ENCODE measurements at places on chromosomes 5 and 9. TPM values are rescaled to one million over a fixed set of nuclear protein-coding genes. Genes with fewer than 3 reads are reported as not detected.

The ADGRV1 gene
- total RNA-seq = 47.1 TPM

The NNT gene
- 67.7 TPM for total RNA-seq

The ACTBL2 gene
- total RNA-seq = not detected

DNA sequence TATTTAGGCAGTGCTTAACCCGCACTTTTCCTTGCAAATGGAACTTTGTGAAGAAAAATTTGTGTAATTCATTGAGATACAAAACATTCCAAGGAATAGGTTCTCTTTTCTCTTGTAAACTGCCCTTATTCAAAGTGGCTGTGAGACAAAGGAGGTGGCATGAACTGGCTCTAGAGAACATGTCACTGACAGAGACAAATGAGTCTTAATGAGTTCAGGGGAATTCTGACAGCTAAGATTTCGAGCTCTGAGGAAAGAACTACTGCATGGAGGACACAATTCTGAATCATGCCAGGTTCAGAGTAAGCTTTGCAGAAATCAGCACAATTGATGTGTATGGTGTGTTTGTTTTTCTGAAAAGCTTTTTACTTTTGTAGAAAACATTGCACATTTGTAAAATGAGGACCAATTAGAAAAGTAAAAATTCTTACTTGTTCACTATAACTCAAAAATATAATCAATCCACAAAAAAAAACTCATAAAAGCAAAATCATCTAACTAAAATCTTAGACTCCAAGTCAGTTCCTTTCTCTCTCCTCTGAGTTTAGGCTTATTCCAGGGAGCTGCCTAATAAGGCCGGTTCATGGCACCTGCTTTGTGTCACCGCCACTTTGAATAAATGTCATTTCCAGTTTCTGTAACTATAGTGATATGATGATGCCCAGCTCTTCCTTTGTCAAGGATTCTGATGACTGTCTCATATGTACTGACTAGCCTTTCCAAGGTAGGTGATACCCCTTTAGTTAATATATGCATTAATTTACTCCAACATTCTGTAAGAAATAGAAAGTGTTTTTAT lies 163.2 kb downstream of the HCN1 start:
- no peaks in the 10 kb centered on the region for H3K27me3 ChIP-seq
- no peaks in the 10 kb centered on the region for H3K4me1 ChIP-seq
- DNase-seq = no peak

DNA sequence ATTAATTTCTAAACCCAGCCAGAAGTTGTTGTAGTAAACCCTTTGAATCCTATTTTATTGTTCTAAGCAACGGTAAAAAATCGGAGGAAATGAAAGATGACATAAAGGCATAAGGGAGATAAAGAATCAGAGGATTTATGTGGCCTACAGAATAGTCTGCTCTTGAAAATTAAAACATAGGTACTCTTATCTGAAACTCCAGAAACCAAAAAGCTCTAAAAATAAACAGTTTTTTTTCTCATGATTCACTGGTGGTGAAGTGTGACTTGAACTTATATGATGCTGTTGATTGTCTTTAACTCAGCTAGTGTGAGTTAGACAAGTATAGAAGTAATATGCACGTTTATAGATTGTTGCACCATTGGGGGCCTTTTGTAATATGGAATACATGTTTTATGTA lies 80.3 kb downstream of the HSD17B4 start:
- H3K4me3 ChIP-seq = no peak overlapping the region
- no peaks in the 10 kb centered on the region for H3K4me1 ChIP-seq
- H3K36me3 ChIP-seq = peaks cover 57% of the 10 kb centered on the region
- no peaks in the 10 kb centered on the region for H3K27me3 ChIP-seq
- no peak for DNase-seq

DNA sequence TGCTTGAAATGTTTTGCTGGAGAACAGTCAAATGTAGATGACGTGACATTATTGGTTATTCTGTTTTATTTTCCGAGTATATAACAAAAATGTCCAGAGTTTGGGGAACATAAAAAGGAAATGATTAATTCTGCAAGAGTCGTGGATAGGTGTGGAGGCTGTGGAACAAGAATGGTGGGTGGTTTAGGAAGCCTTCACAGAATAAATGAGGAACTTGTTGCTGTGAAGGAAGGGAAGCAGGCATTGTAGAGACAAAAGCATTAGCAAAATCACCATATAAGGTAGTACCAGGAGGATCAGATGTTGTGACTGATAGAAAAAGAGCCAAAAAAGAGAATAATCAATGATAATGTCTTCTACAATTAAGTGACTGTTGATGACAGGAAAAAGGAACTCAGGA lies 66.2 kb upstream of the CNTLN start:
- no peak overlapping the region for H3K27ac ChIP-seq
- no peak overlapping the region for H3K4me3 ChIP-seq
- H3K36me3 ChIP-seq = no peaks in the 10 kb centered on the region
- H3K27me3 ChIP-seq = no peaks in the 10 kb centered on the region
- no peak for DNase-seq

GRCh38 chr5:1031306-1031959 lies 22.8 kb downstream of the NKD2 start:
- H3K4me3 ChIP-seq = no peak overlapping the region
- DNase-seq = no peak
- no peaks in the 10 kb centered on the region for H3K27me3 ChIP-seq
- no peaks in the 10 kb centered on the region for H3K36me3 ChIP-seq
- H3K4me1 ChIP-seq = no peaks in the 10 kb centered on the region
- H3K27ac ChIP-seq = no peak overlapping the region

- no peaks in the 10 kb centered on the region for H3K36me3 ChIP-seq
- no peaks in the 10 kb centered on the region for H3K4me1 ChIP-seq
- peaks cover 6% of the 10 kb centered on the region for H3K27me3 ChIP-seq
- no peak for DNase-seq
- no peak overlapping the region for H3K4me3 ChIP-seq
- no peak overlapping the region for H3K27ac ChIP-seq
Observed at GRCh38 chr9:2957656-2958200, 113.8 kb upstream of the PUM3 start.

DNA sequence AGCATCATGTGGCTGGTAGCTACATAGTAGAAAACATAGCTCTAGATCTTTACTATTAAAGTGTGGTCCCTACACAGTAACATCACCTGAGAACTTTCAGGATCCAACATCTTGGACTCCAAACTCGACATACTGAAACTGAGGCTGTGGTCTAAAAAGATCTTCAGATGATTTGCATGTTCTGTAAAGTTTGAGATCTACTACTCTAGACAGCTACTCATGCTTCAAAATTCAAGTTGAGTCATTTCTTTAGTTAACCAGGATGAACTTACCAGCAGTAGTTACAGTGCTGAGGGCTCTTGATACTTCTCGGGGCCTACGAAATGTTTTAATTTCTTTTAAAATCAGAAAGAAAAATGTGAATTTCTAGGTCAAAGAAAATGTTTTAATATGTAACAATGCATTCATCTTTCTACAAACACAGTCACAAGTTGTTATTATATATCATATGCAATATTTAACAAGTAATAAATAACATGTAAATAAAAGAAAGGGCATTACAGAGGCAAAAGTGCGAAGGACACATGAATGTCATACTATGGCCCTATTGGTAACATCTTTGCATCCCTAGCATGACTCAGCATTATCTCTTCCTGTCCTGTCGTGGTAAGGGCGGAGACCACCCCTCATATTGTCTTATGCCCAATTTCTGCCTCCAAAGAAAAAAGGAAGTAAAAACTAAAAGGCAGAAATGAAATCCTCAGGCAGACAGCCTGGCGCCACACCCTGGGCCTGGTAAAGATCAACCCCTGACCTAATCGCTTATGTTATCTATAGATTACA lies 563.9 kb upstream of the TLE4 start:
- no peak for DNase-seq
- H3K4me3 ChIP-seq = no peak overlapping the region

Measured in upper lobe of right lung (tissue), 1 donor.